ENCODE measurements at places on chromosomes 3 and 15.

DNA sequence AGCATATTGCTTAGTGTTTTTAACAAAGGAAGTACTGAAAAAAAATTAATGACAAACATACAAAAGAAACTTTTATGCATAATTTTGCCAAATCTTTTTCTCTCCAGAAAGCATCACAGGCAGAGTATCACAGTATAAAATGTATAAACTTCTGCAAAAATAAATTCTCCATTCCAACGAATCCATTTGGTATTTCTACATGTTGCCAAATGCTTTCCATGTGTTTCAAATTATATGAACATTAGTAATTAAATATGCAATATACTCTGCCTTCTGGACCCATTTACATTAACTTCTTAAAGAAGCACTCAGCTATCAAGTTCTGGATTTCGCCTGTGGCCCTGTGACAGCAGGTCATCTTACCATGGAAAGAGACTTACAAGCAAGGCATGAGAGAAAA lies 189.1 kb upstream of the ALCAM start:
- no peak for DNase-seq

- DNase-seq: no peak
Measured at GRCh38 chr3:48628277-48629017, 6.8 kb downstream of the SLC26A6 start.

- DNase-seq: no peak
Measured at GRCh38 chr3:69729147-69729919, 9.9 kb upstream of the MITF start.

DNA sequence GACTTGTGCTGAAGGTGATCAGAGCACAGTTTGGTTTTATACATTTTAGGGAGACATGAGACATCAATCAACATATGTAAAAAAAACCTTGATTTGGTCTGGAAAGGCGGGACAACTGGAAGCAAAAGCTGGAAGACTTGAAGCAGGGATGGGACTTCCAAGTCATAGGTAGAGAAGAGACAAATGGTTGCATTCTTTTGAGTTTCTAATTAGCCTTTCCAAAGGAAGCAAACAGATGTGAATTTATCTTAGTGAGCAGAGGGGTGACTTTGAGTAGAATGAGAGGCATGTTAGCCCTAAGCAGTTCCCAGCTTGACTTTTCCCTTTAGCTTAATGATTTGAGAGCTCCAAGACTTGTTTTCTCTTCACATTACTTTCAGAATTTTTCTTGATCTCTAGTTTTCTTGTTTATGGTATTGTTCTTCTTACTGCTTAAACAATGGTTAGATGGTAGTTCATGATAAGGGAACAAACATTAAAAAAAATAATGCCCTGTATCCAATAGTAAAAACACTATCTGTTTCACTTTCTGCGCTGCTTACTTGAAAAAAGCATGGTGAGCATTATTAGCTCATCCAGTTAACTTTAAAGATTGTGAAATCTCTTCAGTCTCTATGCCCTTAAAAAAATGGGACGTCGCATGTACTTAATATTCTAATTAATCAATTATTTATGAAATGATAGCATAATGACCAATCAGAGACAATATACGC lies 48.5 kb upstream of the BCHE start:
- no peak for DNase-seq

DNA sequence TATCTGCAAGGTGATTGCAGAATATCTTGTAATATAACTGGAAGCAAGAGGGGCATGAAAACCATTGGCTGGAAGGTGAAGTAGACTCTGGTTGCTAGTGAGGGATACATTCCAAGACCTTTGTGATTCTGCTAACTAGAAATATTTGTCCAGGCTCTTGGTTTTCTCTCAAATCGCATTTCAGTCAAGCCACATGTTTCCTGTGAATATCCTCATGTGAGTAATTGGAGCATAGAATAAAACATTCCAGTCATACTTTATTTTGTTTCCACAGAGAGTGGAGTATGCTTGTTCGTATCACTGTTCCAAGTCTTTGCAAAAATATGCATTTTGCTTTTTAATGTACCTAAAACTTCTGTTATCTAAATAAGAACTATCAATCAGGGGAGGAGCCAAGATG lies 850.0 kb downstream of the EPHA3 start:
- DNase-seq: no peak

DNA sequence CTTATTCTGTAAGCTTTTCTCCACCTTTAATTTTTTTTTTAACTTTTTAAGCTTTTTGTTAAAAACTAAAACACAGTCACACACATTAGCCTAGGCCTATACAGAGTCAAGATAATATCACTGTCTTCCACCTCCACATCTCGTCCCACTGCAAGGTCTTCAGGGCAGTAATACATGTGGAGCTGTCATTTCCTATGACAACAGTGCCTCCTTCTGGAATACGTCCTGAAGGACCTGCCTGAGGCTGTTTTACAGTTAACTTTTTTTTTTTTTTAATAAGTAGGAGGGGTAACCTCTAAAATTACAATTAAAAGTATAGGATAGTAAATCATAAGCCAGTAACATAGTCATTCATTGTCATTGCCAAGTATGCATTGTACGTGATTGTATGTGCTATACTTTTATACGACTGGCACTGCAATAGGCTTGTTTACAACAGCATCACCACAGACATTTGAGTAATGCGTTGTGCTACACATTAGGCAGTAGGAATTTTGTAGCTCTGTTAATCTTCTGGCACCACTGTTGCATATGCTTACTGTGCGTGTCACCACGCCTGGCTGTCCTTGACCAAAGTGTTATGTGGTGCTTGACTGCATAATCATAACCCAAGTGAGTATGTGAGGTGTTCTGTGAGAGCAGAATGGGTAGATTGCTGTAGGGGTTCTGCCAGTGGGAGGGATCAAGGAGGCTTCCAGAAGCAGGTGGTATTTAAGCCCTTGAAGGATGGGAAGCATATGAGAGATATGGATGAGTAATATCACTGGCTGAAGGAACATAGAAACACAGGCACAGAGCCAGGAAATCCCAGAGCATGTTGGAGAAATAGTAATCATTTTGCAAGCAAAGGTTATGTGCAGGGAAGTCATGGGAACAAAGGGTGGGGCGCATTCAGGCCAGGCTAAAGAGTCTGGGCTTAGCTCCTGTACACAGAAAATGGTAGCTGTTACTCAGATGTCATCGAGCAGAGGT lies 18.3 kb downstream of the FBXO22 start:
- DNase-seq: no peak

- no peak for DNase-seq
Measured at GRCh38 chr3:136464502-136464901, 214.4 kb downstream of the PCCB start.

GRCh38 chr3:169811631-169812331 lies 889 bp upstream of the LRRIQ4 start:
- no peak for DNase-seq

DNA sequence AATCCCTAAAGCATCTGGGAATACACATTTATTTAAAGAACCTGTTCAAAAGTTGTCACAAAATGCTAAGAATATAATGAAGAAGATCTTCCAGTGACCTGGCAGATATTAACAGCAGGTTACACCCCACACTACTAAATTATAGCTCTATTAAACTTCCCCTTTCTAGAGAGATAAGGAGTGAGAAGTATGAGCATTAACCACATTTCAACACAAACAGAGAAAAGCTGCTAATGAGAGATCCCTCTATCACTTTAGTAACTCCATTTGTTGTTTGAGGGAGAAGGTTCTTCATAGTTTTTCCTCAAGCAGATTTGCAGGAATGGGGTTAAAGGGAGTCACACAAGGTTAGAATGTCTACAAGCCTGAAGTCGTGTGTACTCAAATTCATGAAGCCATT lies 3.6 kb downstream of the COL8A1 start:
- DNase-seq: no peak

DNA sequence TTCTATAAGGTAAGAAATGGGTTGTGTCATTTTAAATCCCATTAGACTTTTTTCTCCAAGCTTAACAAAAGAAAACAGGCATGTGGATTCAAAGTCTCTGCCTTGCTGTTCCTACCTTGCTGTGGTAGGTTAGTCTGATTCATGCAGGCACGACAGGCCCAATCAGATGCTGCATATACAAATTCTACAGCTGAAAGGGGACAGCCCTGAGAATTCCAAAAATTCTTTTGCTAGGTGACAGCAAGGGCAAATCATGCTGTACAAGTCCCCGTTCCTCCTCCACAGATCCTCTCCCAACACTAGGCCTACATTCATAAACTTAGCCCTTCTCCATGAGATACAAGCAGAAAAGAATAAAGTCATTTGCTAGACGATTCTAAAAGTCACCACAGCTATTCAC lies 161.2 kb upstream of the THBS1 start:
- no peak for DNase-seq

Data from T-helper 17 cell (primary cell).